ENCODE measurements at places on chromosomes 13 and 19.

- no peak for DNase-seq
These were observed 242.7 kb upstream of the HTR2A start for GRCh38 chr13:47139519-47139918.

GRCh38 chr13:23673354-23673753 is 103.1 kb downstream of the TNFRSF19 start:
- no peak for DNase-seq

- DNase-seq: peak; percentile 70
These were observed 75.2 kb upstream of the MCF2L start for GRCh38 chr13:112893570-112894422.

GRCh38 chr19:41604831-41605230 is 22.0 kb downstream of the CEACAM4 start:
- no peak for DNase-seq

GRCh38 chr19:17538684-17539237 is 16.7 kb upstream of the COLGALT1 start:
- no peak for DNase-seq

- no peak for DNase-seq
These were observed 49.7 kb downstream of the COMP start for GRCh38 chr19:18741124-18742121.

- no peak for DNase-seq
These were observed 22.4 kb downstream of the ZNF571 start for GRCh38 chr19:37572203-37572602.

DNA sequence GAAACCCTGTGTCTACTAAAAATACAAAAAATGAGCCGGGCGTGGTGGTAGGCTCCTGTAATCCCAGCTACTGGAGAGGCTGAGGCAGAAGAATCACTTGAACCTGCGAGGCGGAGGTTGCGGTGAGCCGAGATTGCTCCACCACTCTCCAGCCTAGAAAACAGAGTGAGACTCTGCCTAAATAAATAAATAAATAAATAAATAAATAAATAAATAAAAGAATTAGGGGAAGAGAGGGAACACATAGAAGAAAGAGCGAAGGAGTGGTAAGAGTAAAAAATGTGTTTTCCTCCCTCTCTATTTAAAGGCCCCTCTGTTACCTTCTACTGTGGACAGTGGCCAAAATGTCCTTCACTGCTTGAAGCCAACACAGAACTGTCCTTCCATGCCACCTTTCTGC is 103.9 kb upstream of the SOX21 start:
- no peak for DNase-seq

- no peak for DNase-seq
These were observed 121.1 kb downstream of the FLT1 start for GRCh38 chr13:28373810-28374209.

DNA sequence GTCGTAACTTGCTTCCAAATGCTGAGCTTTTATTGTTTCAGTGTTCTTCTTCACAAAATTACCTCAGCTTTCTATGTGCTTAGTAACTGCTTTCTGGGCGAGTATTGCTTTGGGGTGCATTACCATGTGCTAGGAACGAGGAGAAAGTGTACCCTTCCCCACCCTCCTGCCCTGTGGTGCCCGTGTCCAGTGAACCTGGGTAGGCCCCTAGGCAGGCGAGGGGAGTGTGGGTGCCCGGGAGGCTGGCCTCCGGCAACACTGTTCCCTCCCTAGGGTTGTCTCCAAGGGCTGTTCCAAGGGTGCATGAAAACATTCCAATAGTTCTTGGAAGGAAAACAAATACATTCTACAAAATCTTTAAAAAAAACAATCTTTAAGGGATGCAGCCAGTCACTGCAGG is 216.5 kb upstream of the SOX1 start:
- DNase-seq: no peak

GRCh38 chr13:92873029-92873428 is 353.6 kb upstream of the GPC6 start:
- DNase-seq: no peak

DNA sequence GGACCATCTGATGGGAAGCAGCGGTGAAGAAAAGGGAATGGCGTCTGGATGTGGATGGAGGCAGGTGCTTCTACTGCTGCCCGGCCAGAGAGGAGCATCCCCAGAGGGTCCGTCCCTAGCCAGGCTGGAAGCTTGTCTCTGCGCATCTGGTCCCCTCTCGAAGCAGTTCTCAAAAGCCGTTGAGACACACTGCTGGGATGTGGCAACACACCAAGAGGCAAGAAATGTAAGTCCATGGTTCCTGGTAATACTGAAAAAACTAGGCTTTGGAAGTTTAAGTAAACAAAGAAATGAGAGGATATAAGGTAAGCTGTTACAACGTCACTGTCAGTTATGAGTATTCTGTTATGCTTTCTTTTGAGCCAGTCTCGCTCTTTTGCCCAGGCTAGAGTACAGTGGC is 15.1 kb upstream of the FFAR2 start:
- DNase-seq: no peak

DNA sequence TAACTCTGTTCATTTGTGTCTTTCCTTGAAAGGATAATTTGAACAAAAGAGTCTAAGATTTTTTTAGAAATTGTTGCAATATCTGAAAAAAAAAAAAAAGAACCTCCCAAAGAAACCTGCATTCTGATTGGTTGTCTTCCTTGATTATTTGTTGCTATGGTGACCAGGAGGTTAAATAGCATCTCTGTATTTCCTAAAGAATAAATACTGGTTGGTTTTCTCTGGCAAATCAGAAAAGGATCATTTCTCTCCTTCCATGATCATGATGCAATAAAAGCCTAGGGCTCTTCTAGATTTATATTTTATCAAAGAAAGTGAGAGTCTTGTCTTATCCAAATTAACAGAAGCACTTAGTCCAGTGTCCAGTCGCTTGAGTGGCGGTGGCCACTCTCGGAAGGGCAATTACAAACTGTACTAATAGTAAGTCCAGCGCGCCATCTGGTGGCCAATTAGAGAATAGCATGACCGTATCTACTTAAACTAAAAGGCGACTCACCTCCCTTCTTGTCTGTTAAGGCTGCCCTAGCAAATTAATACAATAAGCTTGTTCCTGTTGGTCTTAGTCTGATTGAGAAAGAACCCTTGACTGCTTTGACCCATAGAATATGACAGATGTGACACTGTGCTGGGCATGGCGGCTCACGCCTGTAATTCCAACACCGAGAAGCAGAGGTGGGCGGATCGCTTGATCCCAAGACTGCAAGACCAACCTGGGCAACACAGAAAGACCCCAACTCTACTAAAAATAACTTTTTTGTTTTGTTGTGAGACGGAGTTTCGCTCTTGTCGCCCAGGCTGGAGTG is 47.0 kb upstream of the PNMA8B start:
- DNase-seq: peak; percentile 92

DNA sequence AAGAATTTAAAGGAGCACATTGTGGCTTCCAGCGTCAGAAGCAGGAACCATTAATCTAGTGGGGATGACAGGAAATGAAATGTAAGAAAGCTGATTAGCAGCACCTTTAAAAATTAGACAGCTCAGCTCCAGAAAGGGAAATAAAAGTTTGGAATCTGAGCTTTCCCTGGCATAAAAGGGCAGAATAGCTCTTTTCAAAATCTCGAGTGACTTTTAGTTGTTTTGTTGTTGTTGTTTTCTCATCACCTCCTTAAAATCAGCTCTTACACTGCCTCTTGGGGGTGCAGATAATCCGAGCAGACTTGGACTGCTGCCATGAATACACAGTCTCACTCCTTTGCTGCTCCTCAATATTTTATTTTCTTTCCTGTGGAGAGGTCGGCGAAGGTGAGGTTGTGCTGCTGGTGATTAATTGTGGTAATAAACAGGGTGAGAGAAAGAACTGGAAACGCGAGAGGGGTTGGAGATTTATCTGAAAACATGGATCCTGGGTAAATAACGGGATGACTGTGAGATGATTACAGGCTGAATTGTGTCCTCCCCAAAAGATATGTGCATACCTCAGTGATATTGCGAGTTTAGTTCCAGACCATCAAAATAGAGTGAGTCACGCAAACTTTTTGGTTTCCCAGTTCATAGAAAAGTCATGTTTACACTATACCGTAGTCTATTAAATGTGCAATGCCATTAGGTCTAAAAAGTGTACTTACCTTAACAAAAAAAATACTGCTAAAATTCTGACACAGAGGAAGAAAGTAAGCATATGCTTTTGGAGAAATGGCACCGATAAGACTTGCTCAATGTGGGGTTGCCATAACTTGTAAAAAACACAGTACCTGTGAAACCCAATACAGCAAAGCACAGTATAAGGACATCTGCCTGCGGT is 787.7 kb downstream of the UQCRFS1 start:
- no peak for DNase-seq

- peak; percentile 79 for DNase-seq
These were observed 46.2 kb downstream of the GATAD2A start for GRCh38 chr19:19451429-19452242.

GRCh38 chr13:79197933-79198332 is 208.1 kb downstream of the RBM26 start:
- no peak for DNase-seq

DNA sequence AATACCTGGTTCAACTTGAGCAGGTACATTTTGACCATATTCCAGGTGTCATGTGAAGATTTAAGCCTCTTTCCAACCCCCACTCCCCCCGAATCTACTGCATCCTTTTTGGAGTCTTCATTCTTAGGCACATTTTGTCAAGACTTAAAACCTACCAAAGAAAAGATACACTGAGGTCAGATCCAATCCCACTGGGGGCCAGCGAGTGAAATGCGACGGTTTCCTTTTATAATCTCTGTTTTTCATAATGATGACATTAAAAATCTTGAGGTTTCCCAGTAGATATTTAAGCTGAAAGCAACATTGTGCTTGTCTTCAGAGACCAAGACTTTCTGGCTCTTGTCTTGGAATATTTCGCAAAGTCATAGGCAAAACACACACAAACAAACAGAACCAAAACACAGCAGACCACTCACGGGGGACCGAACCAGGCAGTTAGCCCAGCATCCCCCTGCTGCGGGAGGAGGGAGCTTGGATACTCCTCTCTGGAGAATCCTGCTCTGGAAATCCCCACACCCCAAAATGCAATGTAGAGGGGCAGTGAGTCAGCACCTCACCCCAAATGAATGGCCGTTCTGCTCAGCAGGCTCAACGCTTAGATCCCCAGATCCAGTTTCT is 506 bp upstream of the GAS6 start:
- DNase-seq: no peak

GRCh38 chr13:42612021-42612765 is 38.2 kb downstream of the TNFSF11 start:
- no peak for DNase-seq

DNA sequence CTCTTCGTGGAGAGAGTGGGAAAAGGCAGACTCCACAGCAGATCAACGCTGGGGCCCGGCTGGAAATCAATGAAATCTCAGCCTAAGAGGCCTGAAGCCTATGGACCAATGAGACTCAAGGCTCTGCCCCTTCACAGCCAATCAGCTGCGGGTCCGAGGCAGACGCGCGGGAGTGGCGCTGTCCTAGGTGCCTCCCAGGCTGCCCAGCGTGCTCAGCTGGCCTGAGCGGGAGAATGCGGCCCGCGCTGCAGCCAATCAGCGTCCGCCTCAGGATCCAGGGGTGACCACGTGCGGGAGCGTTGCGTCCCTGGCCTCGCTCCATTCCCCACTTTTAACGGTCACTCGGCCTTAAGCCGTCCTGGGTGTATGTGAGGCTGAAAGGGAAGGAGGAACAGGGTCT is at the start of gene ZBTB32:
TSS of gene ZBTB32 (plus strand) at position 341 of the 400 bp plus-strand sequence. CDS start 10,069 bp downstream, outside the sequence.
- DNase-seq: peak; percentile 72

- no peak for DNase-seq
These were observed 181.8 kb downstream of the TBC1D4 start for GRCh38 chr13:75299913-75300862.

DNA sequence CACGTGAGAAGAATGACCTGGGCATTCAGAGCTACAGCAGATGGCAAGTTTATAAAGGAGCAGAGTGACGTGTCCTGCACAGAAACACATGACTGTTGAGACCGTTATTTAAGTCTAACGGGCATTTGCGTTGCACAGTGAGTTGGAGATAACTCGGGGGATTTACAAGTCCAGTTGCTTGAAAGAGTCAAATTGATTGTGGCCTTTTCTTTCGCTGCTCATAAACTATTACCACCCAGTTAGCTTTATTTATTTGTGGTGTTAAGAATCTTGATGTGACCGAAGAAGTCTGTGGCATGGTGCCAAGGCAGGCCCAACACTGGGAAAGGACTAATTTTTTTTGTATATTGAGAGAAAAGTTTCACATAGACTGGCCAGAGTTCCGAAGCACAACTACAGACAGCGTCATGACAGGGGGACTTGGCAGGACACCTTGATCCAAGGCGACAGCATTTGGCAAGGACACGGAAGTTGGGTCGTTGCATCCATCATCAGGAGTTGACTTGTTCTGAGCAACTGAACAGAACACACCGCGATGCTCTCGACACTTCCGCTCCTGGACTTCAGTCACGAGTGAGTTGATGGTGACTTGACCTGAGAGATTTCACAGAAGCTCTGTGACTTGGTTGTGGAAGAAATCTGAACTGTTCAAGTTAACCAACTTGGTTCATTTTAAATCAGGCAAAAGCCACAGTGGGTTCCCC is 11.9 kb upstream of the PTOV1 start:
- no peak for DNase-seq

GRCh38 chr19:12782424-12783290 is 7.3 kb upstream of the HOOK2 start:
- peak; percentile 97 for DNase-seq

DNA sequence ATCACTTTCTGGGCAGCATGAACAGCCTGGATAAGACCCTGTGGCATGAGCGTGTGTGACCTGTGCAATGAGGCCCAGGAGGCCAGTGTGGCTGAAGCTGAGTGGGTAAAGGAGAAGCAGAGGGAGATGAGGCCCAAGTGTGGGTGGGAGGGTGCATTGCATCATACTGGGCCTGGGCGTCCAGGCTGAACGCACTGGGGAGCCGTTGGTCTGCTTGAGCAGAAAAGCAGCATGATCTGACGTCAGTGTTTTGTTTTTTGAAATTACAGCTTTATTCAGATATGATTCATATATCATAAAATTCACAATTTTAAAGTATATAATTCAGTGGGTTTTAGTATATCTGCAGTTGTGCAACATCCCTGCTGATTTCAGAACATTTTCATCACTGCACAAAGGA is 409.7 kb downstream of the HS6ST3 start:
- no peak for DNase-seq

DNA sequence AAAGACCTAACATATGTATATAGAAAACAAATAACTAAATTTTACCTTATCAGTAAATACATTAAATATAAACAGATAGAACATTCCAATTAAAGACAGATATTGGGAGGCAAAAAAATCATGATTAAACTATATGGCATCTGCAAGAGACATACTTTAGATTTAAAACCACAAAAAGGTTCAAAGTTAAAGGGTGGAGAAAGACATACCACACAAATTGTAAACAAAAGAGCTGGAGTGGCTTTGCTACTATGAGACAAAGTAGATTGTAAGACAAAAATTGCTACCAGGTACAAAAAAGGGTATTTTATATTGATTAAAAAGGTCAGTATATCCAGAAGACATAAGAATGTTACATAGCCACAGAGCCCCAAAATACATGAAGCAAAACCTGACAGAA is 200.2 kb downstream of the KCNRG start:
- no peak for DNase-seq

GRCh38 chr19:46089432-46089831 is 35.1 kb downstream of the IGFL3 start:
- DNase-seq: no peak

- DNase-seq: no peak
These were observed 3.3 kb downstream of the ALOX5AP start for GRCh38 chr13:30738526-30739236.

GRCh38 chr19:32345261-32346207 is at the start of gene ZNF507:
Gene ZNF507, plus strand, starts transcription at chr19:32345610. Its CDS starts 7,221 bp downstream, at chr19:32352831.
- peak; percentile 96 for DNase-seq

All from activated CD4-positive, alpha-beta T cell treated with anti-CD3 and anti-CD28 coated beads, Interleukin-2, amount 10 ng/mL, durations not matched to agents 24 days and 14 days (primary cell).